ENCODE measurements at places on chromosomes 16 and 17.

GRCh38 chr16:23434380-23434779 is 18.6 kb downstream of the COG7 start:
- DNase-seq: peak; percentile 73

- DNase-seq: no peak
Observed at GRCh38 chr16:87996962-87997880, 46.0 kb downstream of the BANP start.

GRCh38 chr17:8365143-8365542 is 11.4 kb downstream of the KRABD2 start:
- no peak for DNase-seq

DNA sequence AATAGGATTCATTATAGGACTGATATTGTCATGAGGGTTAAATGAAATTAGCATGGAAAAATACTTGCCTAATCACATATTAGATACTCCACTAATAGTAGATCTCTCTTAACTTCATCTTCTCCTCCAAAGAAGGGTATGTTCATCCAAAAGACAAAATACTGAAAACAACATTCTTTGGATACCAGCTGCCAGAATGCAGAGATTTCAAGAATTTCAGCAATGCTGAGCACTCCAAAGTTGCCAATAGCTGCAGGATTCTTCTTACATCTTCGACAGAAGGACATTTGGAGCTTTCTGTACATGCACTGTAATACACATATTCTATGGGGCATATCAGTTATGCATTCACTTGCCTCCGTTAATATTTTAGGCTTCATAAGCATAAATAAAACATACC is 436.5 kb downstream of the HAPSTR1 start:
- no peak for DNase-seq

DNA sequence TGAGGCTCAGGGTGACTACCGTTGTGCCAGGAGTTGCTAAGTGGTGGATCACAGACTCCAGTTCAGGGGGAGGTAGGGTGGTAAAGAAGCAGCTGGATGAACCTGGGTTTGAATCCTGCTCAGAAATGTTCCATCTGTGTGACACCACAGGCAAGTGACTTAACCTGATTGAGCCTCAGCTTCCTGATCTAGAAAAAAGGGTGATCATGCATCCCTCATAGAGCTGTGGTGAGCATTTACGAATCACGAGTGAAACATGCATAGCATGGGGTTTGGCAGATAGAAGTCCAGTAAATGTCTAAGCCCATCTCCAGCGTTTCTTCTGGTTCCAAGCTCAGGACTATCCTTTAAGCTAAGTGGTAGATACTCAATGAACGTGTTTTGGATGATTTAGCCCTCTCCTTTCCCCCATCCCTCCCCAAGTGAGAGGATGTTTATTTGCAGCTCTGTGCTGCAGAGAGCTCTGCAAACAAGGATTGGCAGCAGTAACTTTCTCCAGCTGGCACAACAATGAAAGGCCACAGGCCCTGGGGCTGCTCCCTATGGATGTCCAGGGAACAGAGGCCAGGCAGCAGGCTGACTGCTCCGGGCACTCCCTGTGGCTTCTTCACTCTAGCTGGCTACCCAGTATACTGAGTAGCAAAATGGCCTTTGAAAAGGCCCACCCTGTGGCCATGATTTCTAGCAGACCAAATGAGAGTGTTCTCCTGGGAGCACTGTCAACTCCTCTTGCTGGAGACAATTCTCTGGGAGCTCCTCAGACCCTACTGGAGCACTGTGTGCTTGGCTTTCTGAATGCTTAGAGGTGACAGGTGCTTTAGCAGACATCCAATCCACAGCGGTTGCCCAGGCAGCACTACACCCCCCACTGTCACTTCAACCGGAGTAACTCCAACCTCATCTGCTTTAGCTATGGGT is 21.3 kb downstream of the CA4 start:
- DNase-seq: no peak

- DNase-seq: no peak
Observed at GRCh38 chr16:83661656-83662055, 146.1 kb upstream of the HSBP1 start.

DNA sequence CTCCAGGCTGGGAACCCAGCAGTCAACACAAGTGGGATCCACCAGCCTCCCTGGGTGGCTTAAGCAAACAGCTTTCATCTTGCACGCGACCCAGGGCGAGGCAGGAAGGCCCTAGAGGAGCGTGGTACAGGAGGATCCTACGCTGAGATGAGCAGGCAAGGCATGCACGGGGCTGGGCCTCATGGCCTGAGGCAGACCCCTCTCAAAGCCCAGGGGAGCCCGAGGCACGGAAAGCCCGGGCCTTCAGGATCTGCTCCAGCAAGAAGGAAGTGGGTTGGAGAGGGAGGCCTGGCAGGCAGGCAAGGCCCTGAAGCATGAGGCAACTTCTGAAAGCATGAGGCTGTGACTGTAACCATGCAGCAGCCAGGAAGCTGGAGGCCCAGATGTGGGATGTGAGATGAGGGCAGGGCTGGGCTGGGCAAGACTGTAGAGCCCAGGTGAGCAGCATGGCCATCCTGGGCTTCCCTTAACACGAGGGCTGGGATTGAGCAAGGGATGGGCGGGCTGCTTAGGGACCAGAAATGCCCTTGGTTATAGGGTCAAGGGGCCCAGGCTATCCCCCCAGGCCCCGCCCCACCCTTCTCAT is 338.7 kb downstream of the C16orf95 start:
- DNase-seq: no peak

- DNase-seq: no peak
Observed at GRCh38 chr17:36092230-36092629, 2.3 kb upstream of the CCL3 start.

- DNase-seq: no peak
Observed at GRCh38 chr17:17959520-17960361, 12.5 kb downstream of the TOM1L2 start.

- DNase-seq: no peak
Observed at GRCh38 chr16:66369055-66369592, 2.6 kb downstream of the CDH5 start.

DNA sequence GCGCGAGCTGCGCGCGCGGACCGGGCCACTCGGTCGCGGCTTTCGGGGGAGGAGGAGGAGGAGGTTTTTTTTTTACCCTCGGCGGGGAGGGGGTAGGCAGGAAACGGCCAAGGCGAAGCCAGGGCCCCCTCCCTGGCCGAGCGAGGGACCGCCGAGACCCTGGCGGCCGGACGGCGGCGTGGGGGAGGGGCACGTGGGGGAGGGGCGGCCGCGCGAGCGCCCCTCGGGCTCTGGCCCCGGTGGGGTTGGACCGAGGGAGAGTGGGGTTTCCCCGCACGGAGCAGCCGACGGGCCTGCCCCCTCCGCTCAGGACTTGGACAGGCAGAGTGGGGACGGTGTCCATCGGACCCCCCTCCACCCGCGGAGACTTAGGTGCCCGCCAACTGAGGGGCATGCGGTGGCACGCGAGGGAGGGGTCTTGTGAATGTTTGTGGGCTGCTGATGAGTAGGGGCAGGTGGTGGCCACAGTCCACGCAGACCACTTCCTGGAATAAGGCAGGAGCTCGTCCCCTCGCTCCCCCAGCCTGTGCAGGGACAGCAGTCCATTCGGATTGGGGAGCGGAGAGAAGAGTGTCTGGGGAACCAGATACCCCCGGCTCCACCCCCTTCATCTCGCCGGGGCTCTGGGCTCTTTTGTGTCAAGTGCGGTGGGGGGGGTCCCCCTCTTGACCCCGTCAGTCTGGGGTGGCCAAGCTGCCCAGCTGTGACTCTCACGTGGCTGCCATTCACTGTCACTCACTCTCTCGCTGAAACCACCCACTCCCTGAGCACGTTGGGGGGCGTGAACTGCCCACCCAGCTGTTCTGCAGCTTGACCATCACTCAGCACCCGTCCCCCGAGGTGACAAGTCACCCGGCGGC is 3.0 kb upstream of the CHD3 start:
- DNase-seq: peak; percentile 66

- DNase-seq: no peak
Observed at GRCh38 chr17:11245187-11245586, 4.2 kb downstream of the SHISA6 start.

DNA sequence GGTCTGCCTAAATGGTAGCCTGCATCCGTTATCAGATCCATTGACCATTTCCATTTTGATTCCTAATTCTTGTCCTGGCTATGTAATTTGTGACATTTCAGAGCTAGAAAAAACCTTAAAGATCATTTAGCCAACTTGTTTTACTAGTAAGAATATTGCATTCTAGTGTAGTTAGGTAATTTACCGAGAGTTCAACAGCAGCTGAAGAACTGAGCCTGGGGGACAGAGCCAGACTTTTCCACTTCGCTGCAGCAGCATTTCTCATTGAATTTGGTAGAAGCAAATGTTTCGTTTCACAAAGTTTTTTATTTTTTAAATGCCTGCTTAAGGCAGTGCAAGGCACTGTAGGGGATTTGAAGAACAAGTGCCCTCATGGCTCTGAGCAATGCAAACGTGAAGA is 59.2 kb upstream of the MARCHF10 start:
- DNase-seq: no peak

DNA sequence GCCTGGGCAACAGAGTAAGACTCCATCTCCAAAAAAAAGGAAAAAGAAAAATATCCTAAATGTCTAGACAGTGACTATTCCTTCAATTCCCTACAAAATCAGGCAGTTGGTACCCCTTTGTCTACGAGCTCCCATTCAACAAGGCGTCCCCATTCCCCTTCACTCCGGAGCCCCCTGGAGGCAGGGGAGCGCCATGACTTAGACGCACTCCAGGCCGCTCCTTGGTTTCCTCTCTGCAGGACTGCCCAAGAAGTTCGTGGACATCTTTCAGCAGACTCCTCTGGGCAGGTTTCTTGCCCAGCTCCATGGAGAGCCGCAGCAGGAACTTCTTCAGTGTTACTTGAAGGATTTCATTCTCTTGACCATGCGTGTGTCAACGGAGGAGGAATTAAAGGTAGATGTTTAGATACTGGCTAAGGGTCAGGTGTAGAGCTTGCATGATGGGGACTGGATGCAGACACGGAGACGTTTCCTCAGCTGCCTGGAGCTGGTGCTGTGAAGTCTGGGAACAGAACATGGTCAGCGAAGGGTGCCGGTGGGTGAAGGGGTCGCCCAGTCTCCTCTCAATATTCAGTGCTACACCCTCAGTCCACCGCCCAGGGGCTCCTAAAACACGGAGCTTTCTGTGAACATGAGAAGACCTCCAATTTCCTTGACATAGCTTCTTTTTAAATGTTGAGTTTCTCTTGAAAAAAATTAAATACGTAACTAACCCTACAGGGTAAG is 53.3 kb upstream of the ENDOV start:
- DNase-seq: no peak

GRCh38 chr17:36683387-36683786 is 82.0 kb downstream of the MRM1 start:
- no peak for DNase-seq

- no peak for DNase-seq
Observed at GRCh38 chr16:60636117-60636516, 1400.1 kb downstream of the CDH8 start.

DNA sequence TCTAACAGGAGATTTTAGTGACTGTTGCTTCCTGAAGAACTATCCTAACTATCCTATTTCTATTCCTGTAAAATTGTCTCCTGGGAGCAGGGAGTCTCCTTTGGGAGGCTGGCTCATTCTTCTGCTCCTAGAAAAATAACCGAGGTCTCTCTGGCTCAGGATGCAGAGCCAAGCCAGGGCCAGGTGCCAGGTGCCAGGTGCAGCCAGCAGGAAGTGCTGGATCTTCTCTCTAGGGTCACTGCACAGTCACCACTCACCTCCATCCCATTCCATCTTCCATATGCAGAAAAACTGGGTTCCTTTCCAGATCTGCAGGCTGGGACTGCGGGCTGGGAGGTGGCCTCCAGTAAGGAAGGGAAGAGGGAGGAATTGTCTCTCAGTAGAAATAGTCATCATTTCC is 3.8 kb upstream of the TMC7 start:
- no peak for DNase-seq

DNA sequence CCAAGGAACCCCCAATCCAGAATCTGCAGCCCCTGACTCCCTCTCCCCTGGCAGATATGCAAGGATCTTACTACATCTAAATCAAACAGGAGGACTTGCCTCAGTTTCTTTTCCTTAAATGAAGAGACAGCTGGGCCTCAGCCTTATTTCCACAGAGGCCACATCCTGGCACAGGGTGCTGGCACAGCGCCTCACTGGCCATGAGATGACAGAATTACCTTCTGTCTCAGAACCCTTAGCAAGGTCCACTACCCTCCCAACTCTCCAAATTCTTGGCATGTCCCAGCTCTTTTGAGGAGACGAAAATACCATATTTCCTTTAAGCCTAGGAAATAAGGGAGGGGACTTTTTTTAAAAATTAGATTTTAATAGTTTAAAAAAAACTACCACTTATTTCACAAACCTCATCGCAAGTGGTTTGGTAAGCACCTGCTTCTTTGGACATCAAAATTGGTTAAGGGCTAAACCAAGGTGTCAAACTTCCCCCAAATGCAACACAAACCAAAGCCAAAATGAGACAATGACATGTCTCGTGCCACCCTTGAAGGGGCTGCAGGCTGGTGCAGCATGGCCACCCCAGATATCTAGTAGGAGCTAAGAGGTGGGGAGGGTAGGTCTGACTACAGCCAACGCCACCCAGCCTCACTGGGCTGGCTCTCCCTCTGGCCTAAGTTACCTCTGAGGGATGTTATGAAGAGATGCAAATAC is 25.3 kb downstream of the FAM117A start:
- DNase-seq: no peak

GRCh38 chr17:68199837-68200688 is 47.8 kb upstream of the AMZ2 start:
- no peak for DNase-seq

- no peak for DNase-seq
Observed at GRCh38 chr16:1639282-1639681, 27.1 kb downstream of the CRAMP1 start.

GRCh38 chr16:86431540-86431939 is 78.8 kb upstream of the FOXF1 start:
- DNase-seq: no peak

DNA sequence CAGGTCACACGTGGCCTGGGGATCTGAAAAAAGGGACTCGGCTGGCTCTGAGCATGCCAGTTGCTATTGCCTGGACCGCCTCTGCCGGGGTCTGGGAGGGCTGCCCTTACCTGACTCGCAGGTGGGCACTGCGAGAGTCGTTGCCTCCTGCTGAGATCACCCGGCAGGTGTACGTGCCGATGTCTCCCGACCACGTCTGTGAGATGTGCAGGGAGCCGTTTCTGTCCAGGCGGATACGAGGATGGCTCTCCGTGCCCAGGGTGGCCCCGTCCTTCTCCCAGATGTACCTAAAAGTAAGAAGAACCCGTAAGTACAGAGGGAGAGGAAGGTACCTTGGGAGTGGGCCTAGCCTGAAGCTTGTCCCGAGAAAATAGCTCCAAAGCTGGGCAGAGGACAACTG is 112.0 kb upstream of the CDC42EP4 start:
- no peak for DNase-seq

GRCh38 chr16:52912565-52913173 is 140.0 kb downstream of the CHD9NB start:
- DNase-seq: peak; percentile 42

DNA sequence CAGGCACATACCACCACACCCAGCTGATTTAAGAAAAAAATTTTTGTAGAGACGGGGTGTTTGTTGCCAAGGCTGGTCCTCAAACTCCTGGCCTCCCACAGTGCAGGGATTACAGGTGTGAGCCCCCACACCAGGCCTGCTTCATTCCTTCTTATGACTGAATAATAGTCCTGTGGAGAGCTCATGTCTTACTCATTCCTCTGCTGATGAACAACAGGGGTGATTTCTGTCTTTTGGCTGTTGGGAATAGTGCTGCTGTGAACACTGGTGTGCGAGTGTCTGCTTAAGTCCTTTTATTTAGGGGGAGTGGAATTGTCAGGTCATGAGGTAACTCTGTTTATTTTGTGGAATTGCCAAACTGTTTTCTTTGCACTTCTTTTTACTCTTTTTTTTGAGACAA is 2.7 kb upstream of the CTRB1 start:
- DNase-seq: no peak

All from germinal center (tissue), 1 donor.